Aorta (tissue), 5 donors: ENCODE measurements at places on chromosomes 6 and 20. TPM values are rescaled to one million over a fixed set of nuclear protein-coding genes. Genes with fewer than 3 reads are reported as not detected.

- no peak overlapping the region for H3K27ac ChIP-seq
- no peaks in the 10 kb centered on the region for H3K4me1 ChIP-seq
- no peak overlapping the region for H3K4me3 ChIP-seq
These were observed 99.2 kb upstream of the RPS6KA2 start for GRCh38 chr6:166726201-166726600.

- no peak for DNase-seq
- H3K27me3 ChIP-seq = no peaks in the 10 kb centered on the region
- H3K27ac ChIP-seq = no peak overlapping the region
- H3K4me3 ChIP-seq = no peak overlapping the region
- no peaks in the 10 kb centered on the region for H3K36me3 ChIP-seq
- no peaks in the 10 kb centered on the region for H3K4me1 ChIP-seq
These were observed 494.7 kb upstream of the MAP3K7 start for GRCh38 chr6:91081452-91082067.

DNA sequence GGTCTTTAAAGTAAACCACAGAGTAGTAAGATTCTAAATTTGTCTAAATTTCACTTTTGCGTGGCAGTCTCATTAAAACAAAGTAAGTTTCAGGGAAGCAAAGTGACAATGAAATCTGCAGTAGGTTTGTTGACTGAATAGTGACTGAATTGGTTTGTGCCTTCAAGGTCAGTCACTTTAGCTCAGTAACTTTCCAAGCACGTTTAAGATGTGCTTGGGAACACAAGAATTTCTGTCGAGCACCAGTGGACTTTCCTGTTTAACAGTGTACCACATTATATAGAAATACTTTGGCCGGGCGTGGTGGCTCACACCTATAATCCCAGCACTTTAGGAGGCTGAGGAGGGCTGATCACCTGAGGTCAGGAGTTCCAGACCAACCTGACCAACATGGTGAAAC is 1.7 kb upstream of the CD24 start:
- no peaks in the 10 kb centered on the region for H3K27me3 ChIP-seq
- no peak for DNase-seq
- no peak overlapping the region for H3K4me3 ChIP-seq
- no peaks in the 10 kb centered on the region for H3K4me1 ChIP-seq

- H3K36me3 ChIP-seq = no peaks in the 10 kb centered on the region
- H3K4me3 ChIP-seq = no peak overlapping the region
- H3K27ac ChIP-seq = no peak overlapping the region
- H3K4me1 ChIP-seq = no peaks in the 10 kb centered on the region
- no peak for DNase-seq
- H3K27me3 ChIP-seq = no peaks in the 10 kb centered on the region
These were observed 14.9 kb upstream of the FAM210B start for GRCh38 chr20:56343861-56344381.

DNA sequence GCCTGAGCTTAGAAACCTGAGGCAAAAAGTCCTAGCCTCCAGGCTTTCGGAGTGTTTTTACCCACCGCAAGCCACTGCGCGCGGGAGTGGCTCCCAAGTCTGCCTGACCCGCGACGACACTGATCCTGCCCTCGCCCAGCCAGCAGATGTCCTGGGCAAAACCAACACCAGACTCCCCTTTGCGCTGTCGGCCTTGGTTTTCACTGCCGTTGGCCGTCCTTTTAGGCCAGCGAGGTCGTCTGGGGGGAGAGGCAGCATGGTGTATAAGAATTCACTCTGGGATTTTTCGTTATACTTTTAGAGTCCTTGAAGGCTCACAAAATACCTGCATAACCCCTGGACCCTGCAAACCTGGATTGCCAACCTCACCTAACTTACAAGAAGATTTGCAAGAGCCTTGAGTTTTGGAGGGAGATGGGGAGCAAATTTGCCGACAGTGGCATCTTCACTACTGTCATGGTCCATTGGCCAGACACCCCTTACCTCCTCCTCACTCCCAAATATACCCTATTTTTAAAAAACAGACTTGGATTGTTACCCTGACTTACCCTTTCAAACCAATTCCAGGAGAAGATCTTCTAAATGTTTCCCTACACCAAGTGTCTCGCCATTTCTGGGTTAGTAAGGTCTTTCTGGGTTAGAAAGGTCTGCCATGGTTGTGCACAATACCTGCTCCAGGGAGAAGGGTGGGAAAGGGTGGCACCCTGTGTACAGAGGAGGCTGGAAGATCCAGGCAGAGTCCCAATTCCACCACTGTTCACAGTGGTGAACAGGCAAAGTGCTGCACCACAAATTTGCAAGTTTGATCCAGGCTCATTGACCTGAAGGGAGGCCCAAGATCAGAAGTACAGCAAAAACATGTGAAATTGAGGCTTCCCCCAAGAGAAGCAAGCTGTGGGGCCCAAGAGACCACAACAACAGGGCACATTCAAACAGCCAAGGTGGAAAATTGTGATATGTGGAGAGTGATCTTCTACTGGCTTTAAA is 4.4 kb downstream of the FOXA2 start:
- DNase-seq = no peak
- no peaks in the 10 kb centered on the region for H3K4me1 ChIP-seq
- no peak overlapping the region for H3K27ac ChIP-seq
- no peaks in the 10 kb centered on the region for H3K36me3 ChIP-seq
- no peak overlapping the region for H3K4me3 ChIP-seq

- no peaks in the 10 kb centered on the region for H3K4me1 ChIP-seq
- H3K27ac ChIP-seq = no peak overlapping the region
- no peaks in the 10 kb centered on the region for H3K27me3 ChIP-seq
- no peaks in the 10 kb centered on the region for H3K36me3 ChIP-seq
These were observed 12.1 kb upstream of the TAGAP start for GRCh38 chr6:159056899-159057298.

GRCh38 chr6:42046464-42047212 is 3.7 kb upstream of the TAF8 start:
- no peaks in the 10 kb centered on the region for H3K4me1 ChIP-seq
- H3K27me3 ChIP-seq = no peaks in the 10 kb centered on the region
- H3K27ac ChIP-seq = peak overlapping the region; percentile 77
- no peak for DNase-seq

DNA sequence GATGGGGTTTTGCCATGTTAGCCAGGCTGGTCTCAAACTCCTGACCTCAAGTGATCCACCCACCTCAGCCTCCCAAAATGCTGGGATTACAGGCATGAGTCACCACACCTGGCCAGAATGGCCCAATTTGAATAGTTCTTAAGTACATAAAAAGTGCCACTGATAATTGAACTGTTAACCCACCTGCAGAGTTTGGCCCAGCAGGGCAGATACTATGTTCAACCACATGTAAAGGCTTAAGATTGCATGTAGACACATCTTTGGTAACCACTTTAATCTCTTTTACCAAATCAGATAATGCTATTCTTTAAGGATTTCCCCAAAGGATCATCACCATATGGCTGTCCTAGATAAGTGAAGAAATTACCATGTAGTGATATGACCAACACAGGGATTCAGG is 21.3 kb upstream of the SGK1 start:
- no peak for DNase-seq
- no peaks in the 10 kb centered on the region for H3K27me3 ChIP-seq
- no peak overlapping the region for H3K4me3 ChIP-seq
- no peaks in the 10 kb centered on the region for H3K36me3 ChIP-seq
- H3K27ac ChIP-seq = no peak overlapping the region

- no peaks in the 10 kb centered on the region for H3K4me1 ChIP-seq
- H3K27me3 ChIP-seq = no peaks in the 10 kb centered on the region
- DNase-seq = no peak
- H3K36me3 ChIP-seq = no peaks in the 10 kb centered on the region
- no peak overlapping the region for H3K4me3 ChIP-seq
These were observed 115.4 kb downstream of the TENT5A start for GRCh38 chr6:81636930-81637568.

DNA sequence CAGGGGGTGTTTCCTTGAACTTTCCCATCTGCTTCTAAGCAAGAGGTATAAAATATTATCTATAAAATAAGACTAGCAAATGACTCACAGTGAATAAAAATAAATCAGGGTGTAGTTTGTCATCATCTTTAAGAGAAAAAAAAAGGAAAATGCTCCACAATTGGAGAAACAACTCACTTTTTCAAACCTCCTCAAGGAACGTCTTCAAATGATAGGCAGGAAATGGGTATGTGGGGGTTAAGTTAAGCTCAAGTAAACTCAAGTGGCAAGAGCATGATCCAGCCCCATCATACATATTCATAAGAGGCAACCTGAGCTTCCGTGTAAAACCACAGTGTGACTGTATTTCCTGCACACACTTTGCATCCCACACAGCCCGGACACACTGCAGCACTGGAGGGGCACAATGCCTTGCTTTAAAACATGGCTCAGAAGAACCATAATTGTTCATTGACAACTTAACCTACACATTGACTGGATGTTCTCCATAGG is 58.5 kb upstream of the CEP85L start:
- DNase-seq = no peak
- no peaks in the 10 kb centered on the region for H3K4me1 ChIP-seq
- no peaks in the 10 kb centered on the region for H3K27me3 ChIP-seq
- H3K36me3 ChIP-seq = no peaks in the 10 kb centered on the region

GRCh38 chr6:16964553-16965499 is 137.0 kb upstream of the STMND1 start:
- peaks cover 2% of the 10 kb centered on the region for H3K27me3 ChIP-seq
- no peak overlapping the region for H3K27ac ChIP-seq
- H3K4me1 ChIP-seq = no peaks in the 10 kb centered on the region
- no peaks in the 10 kb centered on the region for H3K36me3 ChIP-seq
- DNase-seq = peak; percentile 73
- H3K4me3 ChIP-seq = no peak overlapping the region

TRIM10 gene
- not detected for total RNA-seq
